ENCODE measurements at places on chromosomes 2 and 18. TPM values are rescaled to one million over a fixed set of nuclear protein-coding genes. Genes with fewer than 3 reads are reported as not detected.

Gene LOXHD1
- not detected for total RNA-seq

Gene LRP1B
- not detected for total RNA-seq

Gene PAX3
- not detected for total RNA-seq

Gene C1GALT1C1L
- total RNA-seq: not detected

Gene COLEC11
- total RNA-seq: not detected

Gene SKOR2
- total RNA-seq: not detected

Gene CD8B2
- not detected for total RNA-seq

Gene CXCR1
- 2.7 TPM for total RNA-seq

Gene PSTPIP2
- 8.3 TPM for total RNA-seq

DNA sequence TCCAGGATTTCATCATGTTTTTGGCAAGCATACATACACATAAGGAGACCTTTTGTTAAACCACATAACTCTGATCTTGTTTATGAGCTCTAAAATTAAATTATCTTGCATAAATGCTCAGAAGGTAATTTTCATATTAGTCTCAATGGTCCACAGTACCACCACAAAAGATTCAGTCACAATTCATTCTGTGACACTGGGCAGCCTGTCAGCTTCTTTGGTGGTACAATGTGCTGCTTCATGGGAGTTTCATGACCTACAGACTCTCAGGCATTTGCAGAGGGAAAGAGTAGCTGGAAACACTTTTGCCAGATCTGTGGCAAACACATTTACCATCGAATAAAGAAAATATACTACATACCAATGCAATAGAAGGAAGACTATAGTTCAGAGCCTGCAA, 51.3 kb upstream of the ZNF397 start:
- no peaks in the 10 kb centered on the region for H3K27me3 ChIP-seq
- H3K4me3 ChIP-seq: no peak overlapping the region
- no peak overlapping the region for H3K27ac ChIP-seq
- peaks cover 2% of the 10 kb centered on the region for H3K4me1 ChIP-seq

GRCh38 chr2:201467666-201468065, 16.1 kb downstream of the STRADB start:
- peaks cover 15% of the 10 kb centered on the region for H3K4me1 ChIP-seq
- DNase-seq: no peak
- H3K27me3 ChIP-seq: no peaks in the 10 kb centered on the region
- no peak overlapping the region for H3K4me3 ChIP-seq
- peaks cover 25% of the 10 kb centered on the region for H3K36me3 ChIP-seq

GRCh38 chr2:215697003-215697402, 261.1 kb upstream of the FN1 start:
- no peak overlapping the region for H3K4me3 ChIP-seq
- no peaks in the 10 kb centered on the region for H3K36me3 ChIP-seq
- H3K27me3 ChIP-seq: no peaks in the 10 kb centered on the region
- no peaks in the 10 kb centered on the region for H3K4me1 ChIP-seq

DNA sequence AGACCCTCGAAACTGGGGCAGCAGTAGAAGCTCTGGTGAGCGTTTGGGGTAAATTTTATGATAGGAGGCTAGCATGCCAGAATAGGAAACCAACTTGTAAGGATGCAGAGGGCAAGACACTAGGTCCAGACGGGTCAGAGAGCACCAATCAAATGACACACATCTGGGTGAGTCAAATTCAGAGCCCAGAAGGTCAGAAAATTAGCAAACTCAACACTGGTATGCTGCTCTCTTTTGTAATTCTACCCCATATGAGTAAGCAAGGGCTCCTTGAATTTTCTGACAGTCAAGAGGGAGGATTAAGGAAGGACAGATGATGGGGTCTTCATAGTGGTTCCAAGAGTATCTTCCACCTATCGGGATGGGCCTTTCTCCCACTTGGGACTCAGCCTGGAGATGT, 209.8 kb downstream of the BCL2 start:
- peaks cover 45% of the 10 kb centered on the region for H3K4me1 ChIP-seq
- H3K36me3 ChIP-seq: peaks cover 11% of the 10 kb centered on the region
- H3K27ac ChIP-seq: no peak overlapping the region
- no peak overlapping the region for H3K4me3 ChIP-seq

- peaks cover 3% of the 10 kb centered on the region for H3K4me1 ChIP-seq
- no peak overlapping the region for H3K4me3 ChIP-seq
Observed at GRCh38 chr2:168997794-168998193, 33.3 kb downstream of the ABCB11 start.

DNA sequence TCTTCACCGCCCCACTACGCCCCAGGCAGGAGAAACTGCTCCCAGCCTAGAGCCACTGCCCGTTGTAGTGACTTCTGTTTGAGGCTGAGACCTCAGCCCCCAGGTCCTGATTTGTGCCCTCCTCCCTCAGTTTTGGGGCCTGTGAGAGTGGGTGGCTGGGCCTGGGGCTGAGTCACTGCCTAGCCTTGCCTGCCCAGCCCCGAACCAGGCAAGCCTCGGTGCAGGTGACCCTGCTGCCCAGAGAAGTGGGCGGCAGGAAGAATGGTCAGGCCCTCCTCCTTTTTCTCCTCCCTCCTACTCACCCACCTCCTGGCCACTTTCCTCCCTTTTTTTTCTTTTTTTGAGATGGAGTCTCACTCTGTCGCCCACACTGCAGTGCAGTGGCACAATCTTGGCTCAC, 66.6 kb downstream of the ZFP36L2 start:
- no peaks in the 10 kb centered on the region for H3K27me3 ChIP-seq
- DNase-seq: no peak
- H3K4me3 ChIP-seq: peak overlapping the region; percentile 22

DNA sequence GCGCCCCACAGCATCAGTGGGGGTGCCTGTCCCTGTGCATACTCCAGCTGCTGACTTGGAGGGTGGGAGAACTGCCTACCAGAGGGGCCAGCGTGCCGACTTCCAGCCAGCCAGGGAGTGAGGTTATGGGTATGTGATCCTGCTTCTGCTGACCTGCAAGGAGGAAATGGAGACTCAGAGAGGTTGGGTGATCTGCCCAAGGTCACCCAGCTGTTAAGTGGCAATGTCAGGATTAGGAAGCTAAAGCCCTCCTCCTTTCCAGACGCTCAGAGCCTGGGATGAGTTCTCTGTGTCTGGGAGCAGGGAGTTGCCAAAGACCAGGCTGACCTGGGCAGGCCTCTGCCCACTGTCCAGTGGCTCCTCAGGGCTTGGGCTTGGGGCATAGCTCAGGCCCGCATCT, 169.6 kb downstream of the GLI2 start:
- DNase-seq: no peak
- H3K27ac ChIP-seq: no peak overlapping the region
- no peaks in the 10 kb centered on the region for H3K36me3 ChIP-seq
- no peak overlapping the region for H3K4me3 ChIP-seq
- no peaks in the 10 kb centered on the region for H3K4me1 ChIP-seq
- H3K27me3 ChIP-seq: peaks cover 2% of the 10 kb centered on the region

- no peak for DNase-seq
- H3K27ac ChIP-seq: no peak overlapping the region
- peaks cover 18% of the 10 kb centered on the region for H3K27me3 ChIP-seq
Observed at GRCh38 chr2:210198326-210198725, 26.9 kb downstream of the ACADL start.

- peak; percentile 68 for DNase-seq
- H3K36me3 ChIP-seq: peaks cover 49% of the 10 kb centered on the region
- no peaks in the 10 kb centered on the region for H3K27me3 ChIP-seq
Observed at GRCh38 chr2:240557808-240558207, at the start of gene ANKMY1. Gene ANKMY1, minus strand, starts transcription at chr2:240557988. Its CDS starts 653 bp downstream, at chr2:240557335.

DNA sequence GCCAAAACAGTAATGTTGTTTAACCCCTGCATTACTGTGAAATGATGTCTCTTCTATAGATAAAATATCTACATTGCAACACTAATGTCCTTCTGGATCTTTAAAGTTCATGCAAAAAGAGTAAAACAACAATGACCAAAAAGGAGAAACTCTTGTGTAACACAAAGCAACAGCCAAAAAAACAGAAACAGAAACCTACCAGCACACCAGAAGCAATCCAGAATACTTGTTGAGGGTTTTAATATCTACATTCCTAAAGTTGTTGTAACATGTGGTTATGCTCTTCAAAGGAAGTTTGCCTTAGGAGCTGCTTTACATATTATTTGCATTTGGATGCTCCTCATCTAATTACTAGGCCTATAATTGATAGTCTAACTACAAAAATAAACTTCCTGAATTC, 157.2 kb downstream of the BABAM2 start:
- peaks cover 16% of the 10 kb centered on the region for H3K36me3 ChIP-seq
- H3K4me3 ChIP-seq: no peak overlapping the region
- H3K27ac ChIP-seq: no peak overlapping the region

- H3K27ac ChIP-seq: no peak overlapping the region
- no peaks in the 10 kb centered on the region for H3K27me3 ChIP-seq
- H3K4me3 ChIP-seq: no peak overlapping the region
- no peaks in the 10 kb centered on the region for H3K36me3 ChIP-seq
Observed at GRCh38 chr2:144364944-144365738, 154.8 kb downstream of the ZEB2 start.

- no peak overlapping the region for H3K27ac ChIP-seq
- no peak for DNase-seq
- no peak overlapping the region for H3K4me3 ChIP-seq
- peaks cover 2% of the 10 kb centered on the region for H3K4me1 ChIP-seq
- H3K27me3 ChIP-seq: no peaks in the 10 kb centered on the region
Observed at GRCh38 chr2:9724565-9724964, 93.8 kb upstream of the YWHAQ start.

- H3K4me1 ChIP-seq: peaks cover 27% of the 10 kb centered on the region
- no peaks in the 10 kb centered on the region for H3K27me3 ChIP-seq
Observed at GRCh38 chr2:44087714-44088092, 81.0 kb upstream of the PPM1B start.

DNA sequence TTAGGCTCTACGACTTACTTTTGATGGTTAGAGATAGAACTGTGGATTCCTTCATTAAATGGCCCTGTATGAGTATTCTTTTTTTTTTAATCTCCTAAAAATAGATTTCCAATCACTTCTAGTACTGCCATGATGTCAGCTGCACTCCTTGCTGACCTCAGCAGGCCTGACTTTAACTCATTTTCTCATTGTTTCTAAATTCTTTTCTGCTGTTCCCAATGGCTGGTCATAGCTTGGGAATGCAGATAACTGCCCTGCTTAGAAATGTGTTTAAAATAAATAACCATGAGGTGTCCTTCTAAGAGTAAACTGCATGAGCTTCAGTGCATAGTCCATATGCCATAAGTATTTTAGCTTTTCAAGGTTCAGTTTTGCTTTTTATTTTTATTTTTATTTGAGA, 15.7 kb downstream of the CCDC85A start:
- no peaks in the 10 kb centered on the region for H3K36me3 ChIP-seq
- no peak overlapping the region for H3K27ac ChIP-seq
- no peak for DNase-seq
- no peak overlapping the region for H3K4me3 ChIP-seq
- H3K27me3 ChIP-seq: no peaks in the 10 kb centered on the region
- H3K4me1 ChIP-seq: no peaks in the 10 kb centered on the region

GRCh38 chr2:207772081-207772843, 2.6 kb upstream of the FZD5 start:
- peak; percentile 43 for DNase-seq
- H3K36me3 ChIP-seq: no peaks in the 10 kb centered on the region
- peaks cover 41% of the 10 kb centered on the region for H3K27me3 ChIP-seq
- H3K27ac ChIP-seq: no peak overlapping the region
- H3K4me3 ChIP-seq: no peak overlapping the region
- peaks cover 28% of the 10 kb centered on the region for H3K4me1 ChIP-seq

DNA sequence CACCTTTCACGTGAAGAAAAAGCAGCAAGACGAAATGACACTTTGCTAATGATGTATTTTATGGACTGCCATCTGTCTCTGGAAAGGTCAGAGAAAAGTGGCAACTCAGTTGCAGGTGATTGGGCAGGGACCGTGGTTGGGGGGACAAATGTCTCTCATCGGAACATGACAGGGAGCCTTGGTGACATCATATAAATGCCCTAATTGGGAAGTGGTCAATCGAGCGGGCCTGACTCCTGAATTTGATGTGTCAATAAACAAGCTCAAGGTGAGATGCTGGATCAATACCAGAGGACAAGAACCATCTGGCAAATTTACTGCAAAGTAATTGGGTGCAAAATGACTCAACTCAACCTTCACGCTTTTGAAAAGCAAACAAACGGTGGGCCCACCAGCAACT, 151.9 kb upstream of the SKOR2 start:
- no peak overlapping the region for H3K27ac ChIP-seq
- H3K36me3 ChIP-seq: no peaks in the 10 kb centered on the region
- no peaks in the 10 kb centered on the region for H3K4me1 ChIP-seq
- H3K27me3 ChIP-seq: no peaks in the 10 kb centered on the region
- DNase-seq: no peak

GRCh38 chr2:120589771-120590608, 145.7 kb upstream of the GLI2 start:
- no peak overlapping the region for H3K4me3 ChIP-seq
- H3K27ac ChIP-seq: no peak overlapping the region
- no peaks in the 10 kb centered on the region for H3K36me3 ChIP-seq
- no peak for DNase-seq
- H3K4me1 ChIP-seq: no peaks in the 10 kb centered on the region

DNA sequence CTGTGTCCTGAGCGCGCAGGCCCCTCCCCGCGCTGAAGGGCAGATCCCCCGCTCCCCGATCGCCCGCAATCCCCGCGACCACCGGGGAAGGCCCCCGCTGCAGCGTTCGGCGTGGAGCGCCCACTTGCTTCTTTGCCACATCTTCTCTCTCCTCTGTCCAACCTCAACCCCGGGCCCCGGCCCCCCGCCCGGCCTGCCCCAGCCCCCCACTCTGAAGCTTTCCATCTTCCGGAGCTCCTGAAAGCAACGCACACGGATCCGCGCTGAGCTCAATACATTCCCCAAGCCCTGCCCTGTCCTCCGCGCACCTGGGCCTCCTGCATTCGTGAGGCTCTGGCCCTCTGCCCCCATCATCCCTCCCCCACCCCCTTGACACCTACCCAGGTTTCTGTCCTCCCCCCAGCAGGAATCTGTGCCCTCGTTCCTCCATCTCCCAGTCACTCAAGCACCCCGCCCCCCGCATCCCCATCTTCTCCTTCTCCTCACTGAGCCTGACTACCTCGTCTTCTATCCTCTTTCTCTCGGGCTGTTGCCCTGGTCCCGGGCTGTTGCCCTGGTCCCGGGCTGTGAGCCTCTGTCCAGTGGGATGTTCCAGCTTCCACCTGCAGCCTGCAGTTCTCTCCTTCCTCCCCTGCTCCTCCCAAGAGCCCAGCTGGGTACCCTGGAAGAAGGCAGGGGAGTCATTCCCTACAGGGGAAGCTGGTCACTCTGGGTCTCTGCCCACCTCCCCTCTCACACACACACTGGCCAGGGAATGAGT, 7.8 kb downstream of the SPEG start:
- peak overlapping the region; percentile 32 for H3K4me3 ChIP-seq
- H3K36me3 ChIP-seq: no peaks in the 10 kb centered on the region
- DNase-seq: no peak
- peaks cover 37% of the 10 kb centered on the region for H3K27me3 ChIP-seq
- no peak overlapping the region for H3K27ac ChIP-seq

GRCh38 chr2:20669562-20670314, 2.8 kb downstream of the GDF7 start:
- H3K27me3 ChIP-seq: peaks cover 64% of the 10 kb centered on the region
- H3K4me3 ChIP-seq: no peak overlapping the region
- no peaks in the 10 kb centered on the region for H3K36me3 ChIP-seq
- no peak for DNase-seq
- no peak overlapping the region for H3K27ac ChIP-seq
- H3K4me1 ChIP-seq: peaks cover 13% of the 10 kb centered on the region

- no peaks in the 10 kb centered on the region for H3K36me3 ChIP-seq
- no peaks in the 10 kb centered on the region for H3K27me3 ChIP-seq
- no peak for DNase-seq
- H3K4me1 ChIP-seq: no peaks in the 10 kb centered on the region
Observed at GRCh38 chr18:14964406-14964805, 216.4 kb downstream of the ANKRD30B start.

Measured in activated CD4-positive, alpha-beta memory T cell treated with anti-CD3 and anti-CD28 coated beads, Interleukin-2, amount 10 ng/mL, durations not matched to agents 7 days and 5 days (primary cell).